ENCODE measurements at places on chromosomes 6 and 20.

- no peak for DNase-seq
These were observed 126.6 kb upstream of the SALL4 start for GRCh38 chr20:51928931-51929330.

- DNase-seq, result no peak
These were observed 1.8 kb upstream of the SLC17A9 start for GRCh38 chr20:62950741-62951140.

DNA sequence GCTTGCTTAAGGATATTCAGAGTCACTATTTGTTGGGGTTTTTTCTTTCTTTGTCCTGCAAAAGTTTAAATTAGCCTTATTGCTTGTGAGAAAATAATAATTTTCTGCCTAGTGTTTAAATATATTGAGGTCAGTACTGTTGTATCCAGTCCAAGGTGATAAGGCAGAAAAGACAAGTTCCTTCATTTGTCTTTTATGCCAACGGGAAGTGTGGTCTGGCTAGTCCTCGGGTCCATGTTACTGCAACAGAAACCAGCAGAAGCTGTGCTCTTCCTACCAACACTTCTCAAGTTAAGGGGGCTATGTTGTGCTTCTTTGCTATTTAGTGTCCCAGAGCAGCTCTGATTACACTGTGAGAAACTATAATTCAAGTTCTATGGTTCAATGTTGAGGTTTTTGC is 301.1 kb downstream of the TBC1D7 start:
- DNase-seq, result no peak

- no peak for DNase-seq
These were observed 66.8 kb upstream of the MYL9 start for GRCh38 chr20:36474563-36474962.

DNA sequence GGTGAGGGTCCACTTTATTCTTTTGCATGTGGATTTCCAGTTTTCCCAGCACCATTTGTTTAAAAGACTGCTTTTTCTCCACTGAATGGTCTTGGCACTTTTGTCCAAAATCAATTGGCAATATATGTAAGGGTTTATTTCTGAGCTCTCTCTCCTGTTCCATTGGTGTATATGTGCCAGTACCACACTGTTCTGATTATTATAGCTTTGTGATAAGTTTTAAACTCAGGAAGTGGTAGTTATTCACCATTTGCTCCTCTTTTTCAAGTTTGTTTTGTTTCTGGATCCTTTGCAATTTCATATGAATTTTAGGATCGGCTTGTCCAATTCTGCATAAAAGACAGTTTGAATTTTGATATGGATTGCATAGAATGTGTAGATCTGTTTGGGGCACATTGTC is 4.4 kb downstream of the ZGPAT start:
- no peak for DNase-seq

- DNase-seq, result no peak
These were observed 5.6 kb downstream of the BRPF3 start for GRCh38 chr6:36202101-36202500.

DNA sequence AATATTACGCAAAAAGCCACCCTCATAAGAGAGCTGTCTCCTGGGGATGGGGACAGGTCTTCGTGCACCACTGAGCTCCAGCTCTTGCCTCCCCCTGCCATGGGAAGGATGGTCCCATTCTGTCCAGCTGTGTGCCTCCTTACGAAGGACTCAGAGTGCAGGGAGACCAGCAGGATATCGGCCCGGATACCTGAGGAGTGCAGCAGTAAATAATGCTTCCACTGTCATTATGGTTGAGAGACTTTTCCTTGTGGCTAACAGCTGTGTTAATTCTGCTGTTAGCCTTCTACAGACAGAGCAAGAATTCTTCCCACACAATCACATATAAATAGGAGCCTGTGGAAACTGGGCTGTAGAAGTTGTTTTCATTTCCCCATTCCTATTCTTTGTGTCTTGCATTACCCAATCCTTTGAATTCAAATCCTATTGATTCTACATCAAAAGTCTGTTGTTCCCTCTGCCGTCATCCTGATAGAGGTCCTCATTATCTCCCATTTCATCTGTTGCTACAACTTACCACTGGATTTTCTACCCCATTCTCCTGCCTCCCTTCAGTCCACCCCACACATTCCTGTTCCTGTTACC is 364.6 kb upstream of the SOX4 start:
- DNase-seq, result no peak

GRCh38 chr20:24546232-24546892 is 76.9 kb downstream of the SYNDIG1 start:
- no peak for DNase-seq

DNA sequence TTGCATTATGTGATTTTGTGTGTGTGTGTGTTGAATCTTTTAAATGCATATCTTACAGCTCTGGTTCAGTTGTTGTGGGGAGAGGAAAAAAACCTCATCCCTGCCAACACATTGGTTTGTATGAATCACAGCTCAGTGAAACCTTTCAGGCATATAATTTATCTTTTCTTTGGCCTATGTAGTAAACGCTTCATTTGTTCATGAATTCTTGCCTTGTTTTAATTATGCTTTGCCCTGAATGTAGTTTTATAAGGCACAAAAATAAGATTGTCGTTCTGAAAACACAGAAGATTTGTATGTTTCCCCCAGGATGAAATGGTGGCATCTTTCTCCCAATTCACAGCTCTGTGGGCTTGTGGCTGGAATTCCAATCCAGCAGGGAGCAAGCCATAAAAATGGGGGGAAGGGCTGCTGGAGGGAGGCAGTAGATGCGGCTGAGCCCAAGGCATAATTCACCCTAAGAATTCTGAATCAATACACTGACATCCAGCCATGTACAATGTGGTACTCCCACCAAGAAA is 45.1 kb downstream of the BCAS1 start:
- DNase-seq, result peak; percentile 93

DNA sequence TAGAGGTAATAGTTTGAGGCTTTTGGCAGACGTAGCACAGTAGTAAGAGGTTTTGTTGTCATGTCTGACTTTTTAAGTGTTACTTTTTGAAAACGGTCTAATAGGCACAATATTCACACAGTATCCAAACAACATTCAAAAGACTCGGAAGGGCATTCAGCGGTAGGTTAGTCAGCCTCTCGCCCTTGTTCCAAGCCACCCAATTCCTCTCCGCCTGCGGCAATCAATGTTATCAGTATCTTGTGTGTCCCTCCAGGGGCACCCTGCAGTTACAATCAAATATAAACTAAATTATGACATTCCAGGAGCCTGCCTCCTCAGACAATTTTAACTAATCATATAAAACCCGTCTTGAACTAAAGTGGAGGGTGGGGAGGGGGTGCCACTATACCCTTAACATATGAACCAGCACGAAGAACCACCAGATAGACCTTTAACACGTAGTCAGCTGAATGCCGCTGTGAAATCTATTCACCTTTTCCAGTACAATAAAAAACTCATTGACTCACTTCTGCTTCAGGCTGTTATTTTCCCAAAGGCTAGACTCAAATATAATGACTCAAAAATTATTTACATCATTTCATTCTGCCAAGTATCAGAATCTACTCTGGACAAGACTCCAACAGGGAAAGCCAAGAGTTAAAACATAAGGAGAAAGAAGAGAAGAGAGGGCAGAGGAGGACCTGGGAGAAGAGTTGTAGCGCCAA is 1.6 kb downstream of the TENT5A start:
- DNase-seq, result no peak

DNA sequence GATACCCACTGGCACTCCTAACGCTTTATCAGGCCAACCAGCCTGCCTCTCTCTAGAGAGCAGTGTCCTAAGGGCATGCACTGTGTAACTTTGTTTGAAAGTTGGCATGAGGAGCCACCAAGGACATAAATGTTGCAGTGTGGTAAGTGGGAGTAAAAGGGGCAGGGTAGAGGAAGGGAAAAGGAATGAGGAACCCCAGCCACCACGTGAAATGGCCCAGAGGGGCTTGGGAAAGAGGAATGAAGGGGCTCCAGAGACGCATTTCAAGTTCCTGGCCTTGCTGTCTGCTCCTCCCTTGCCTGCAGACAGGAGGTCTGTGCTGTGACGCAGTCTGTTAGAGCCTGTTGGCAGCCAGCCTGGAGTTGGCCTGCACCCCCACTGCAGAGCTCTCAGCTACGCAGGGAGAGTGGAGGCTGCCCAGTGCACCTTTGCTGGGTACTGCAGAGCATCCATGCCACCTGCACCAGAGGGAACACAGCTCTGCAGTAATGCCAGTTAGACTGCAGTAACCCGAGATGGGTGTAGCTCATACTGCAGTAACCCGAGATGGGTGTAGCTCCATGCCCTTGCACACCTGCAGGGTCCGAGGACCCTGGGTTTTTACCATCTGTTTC is 86.8 kb upstream of the SNAP25 start:
- peak; percentile 77 for DNase-seq

GRCh38 chr20:3239026-3239866 is at the start of gene SLC4A11:
TSS of gene SLC4A11 (minus strand) at chr20:3239190. CDS start at chr20:3239137, 53 bp downstream.
- peak; percentile 36 for DNase-seq

DNA sequence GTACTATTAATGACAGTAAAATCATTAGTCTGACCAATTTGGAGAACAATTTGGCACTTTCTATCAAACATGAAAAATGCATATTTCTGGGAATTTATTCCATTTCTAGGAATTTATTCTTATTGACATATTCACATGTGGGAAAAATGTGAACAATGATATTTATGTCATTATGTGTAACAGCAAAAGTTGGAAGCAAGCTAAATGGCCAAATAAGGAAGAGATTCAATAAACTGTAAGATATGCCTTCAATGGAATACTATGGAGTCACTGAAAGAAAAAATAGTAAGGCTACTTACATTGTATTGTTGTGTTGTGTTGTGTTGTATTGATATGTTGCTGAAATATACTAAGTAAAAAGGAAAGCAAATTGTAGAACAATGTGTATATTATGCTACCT is 100.5 kb upstream of the EDN1 start:
- peak; percentile 48 for DNase-seq

DNA sequence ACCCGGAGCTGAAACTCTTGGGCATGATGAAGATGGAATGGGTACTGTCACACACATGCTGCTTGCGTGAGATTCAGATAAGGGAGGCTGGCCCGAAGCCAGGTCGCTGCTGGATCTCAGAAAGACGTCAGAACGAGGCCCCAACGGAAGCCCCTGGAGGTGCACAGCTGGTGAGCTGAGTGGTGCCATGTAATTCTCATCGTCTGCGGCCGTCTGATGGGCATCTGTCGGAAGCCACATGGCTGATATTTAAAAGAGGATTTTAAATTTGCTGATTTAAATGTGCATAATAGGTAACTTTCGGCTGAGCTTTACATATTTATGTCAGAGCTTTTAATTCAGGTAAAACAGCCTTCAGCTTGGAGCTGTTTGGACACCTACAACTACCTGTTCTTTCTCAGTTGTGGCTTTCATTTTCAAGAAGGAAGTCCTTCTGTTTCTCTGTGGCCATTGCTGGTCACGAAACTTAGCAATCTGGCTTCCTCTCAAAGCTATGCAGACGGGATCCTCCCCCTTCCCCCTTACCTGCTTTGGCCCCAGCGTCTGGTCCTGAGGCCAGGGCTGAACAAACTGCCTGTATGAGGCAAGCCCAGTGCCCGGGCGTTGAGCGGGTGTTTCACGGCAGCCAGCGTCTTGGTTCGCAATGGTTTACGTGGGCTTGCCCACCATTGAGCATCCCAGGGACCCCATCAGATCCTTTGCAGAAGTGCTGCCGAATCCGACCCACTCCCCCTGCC is 9.2 kb downstream of the SLCO4A1 start:
- peak; percentile 17 for DNase-seq

GRCh38 chr6:156827382-156827781 is 50.2 kb downstream of the ARID1B start:
- peak; percentile 34 for DNase-seq

- peak; percentile 63 for DNase-seq
These were observed 188.6 kb downstream of the DTNBP1 start for GRCh38 chr6:15474196-15474595.

DNA sequence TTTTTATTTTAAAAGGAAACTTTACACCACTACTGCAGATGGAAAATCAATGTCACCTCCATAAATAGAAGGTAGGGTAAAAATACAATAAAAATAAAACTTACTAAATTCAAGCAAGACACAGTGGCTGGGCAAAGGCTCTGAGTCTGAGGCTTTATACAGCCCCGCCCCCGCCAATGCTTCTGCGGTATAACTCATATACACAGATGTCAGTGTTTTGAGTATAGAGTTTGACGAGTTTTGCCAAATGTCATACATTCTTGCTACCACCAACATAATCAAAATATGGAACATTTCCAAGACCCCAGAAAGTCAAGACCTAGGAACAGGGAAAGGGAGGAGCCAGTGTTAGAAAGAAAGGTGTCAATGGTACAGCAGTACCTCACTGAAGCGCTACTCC is 12.8 kb downstream of the NFATC2 start:
- peak; percentile 70 for DNase-seq

- no peak for DNase-seq
These were observed 719.0 kb downstream of the TBC1D32 start for GRCh38 chr6:120615238-120615637.

- DNase-seq, result peak; percentile 78
These were observed at the start of gene NINL for GRCh38 chr20:25584905-25585704. TSS of gene NINL (minus strand) at chr20:25585531. CDS start at chr20:25526587, 58,944 bp downstream.

DNA sequence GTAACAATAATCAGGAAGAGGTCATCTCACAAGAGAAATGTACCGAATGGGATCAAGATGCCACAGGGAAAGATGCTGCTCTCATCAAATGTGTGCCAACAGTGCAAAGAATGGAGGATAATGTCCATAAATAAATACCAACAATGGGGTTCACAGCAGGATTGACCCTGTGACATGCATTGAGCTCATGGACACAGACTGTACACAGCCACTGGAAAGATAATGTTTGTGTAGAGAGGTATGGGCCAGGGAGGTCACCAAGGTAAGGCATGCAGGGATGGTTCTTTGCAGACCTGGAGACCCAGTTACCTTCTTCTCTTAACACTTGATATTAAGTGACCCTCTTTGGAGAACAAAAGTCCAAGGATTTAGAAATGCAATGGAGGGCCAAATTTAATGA is 1.5 kb downstream of the AGPAT1 start:
- no peak for DNase-seq

- DNase-seq, result no peak
These were observed 72.1 kb downstream of the TSHZ2 start for GRCh38 chr20:53044296-53044695.

DNA sequence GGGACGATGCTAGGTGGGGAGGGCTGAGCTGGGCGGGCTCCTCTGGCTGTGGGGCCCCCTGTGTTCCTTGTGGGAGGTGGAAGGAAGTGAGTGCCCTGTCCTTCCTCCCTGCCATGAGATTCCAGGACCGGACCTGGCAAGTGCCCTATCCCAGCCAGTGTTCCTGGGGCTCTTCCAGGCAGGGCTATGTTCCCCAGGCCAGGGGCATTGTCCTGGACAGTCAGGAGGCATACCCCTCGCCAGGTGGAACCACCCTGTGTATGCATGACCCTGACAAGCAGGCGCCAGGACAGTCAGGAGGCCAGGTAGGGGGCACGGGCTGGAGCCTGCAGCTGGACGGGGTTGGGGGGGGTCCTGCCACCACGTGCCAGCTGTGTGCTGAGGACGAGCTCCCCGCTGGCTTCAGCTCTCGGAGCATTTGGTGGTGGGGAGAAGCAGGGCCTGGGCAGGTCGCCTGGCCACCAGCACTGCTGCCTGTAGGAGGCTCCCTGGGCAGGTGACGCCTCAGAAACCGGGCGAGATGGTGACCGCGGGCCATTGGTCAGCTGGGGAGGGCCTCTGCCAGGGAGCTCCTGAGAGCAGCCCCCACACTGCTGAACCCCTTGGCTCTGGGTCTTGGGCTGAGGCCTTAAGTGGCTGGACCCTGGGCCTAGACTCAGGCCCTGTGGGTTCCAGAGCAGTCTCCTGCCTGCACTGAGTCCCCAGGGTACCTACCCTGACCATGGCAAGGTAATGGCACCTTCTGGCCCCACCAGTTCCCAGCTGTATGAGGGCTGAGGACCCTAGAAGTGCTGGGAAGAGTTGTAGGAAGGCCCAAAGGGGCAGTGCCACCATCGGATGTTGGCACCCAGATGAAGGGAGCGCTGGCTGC is 694 bp downstream of the SLC17A9 start:
- DNase-seq, result no peak

Data from fibroblast of skin of abdomen (primary cell).